Activated CD4-positive, alpha-beta T cell treated with anti-CD3 and anti-CD28 coated beads, Interleukin-2, amount 50 U/mL, for 24 hours (primary cell): ENCODE measurements at places on chromosomes 5 and 9.

GRCh38 chr9:122127396-122127798 lies 32.2 kb downstream of the NDUFA8 start:
- DNase-seq = no peak

DNA sequence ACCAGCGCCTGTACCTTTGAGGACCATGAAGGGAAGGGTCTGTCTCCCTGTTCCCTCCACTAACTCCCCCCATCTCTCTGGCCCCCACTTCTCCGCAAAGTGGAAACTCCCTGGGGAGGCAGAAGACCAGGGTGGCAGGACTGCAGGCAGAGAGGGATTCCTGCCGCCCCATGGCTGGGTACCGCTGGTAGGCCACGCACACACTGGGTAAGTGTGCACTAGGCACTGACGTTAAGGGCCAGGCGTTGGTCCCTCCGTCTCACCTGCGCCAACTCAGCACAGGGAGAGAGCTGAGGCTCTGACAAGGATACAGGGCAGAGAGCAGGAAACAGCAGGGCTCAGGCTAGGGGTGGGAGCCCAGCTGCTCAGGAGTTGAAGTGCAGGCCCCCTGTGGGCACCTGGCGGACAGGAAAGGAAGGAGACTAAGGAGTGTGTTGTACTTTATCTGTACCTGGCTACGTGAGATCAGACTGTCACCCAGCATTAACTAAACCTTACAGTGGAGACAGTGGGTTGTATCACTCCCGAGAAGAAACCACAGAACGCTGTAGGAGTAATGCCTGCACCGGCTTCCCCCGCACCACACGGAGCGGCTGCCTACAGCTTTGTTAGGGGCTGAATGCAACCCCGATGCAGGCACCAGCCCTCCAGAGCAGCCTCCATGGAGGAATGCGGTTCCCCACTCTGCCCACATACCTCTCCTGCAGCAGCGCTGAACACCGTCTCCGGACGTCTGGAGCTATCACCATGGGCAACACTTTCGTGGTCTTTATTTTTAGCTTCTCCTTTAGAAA lies 34.2 kb upstream of the CLPTM1L start:
- DNase-seq = no peak

DNA sequence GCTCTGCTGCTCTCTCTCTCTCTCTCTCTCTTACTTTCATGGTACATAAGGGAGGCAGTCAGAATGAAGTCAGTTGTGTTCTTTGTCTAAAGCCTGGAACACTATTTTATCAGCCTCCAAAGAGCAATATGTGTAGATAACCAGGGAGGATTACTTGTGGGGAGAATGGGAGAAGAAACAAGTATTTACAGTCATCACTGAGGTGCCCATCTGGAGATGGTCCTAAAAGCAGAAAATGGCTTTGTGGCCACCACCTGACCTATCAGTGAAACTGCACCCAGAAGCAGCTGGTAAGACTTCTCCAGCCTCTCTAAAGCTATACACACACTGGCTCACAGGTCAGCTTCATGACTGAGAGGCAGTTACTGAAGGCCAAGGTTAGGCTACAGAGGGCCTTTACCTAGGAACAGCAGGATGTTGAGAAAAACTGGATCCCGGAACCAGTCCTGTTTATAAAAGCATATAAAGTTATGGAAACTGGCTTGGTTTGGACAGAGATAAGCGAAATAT lies 75.1 kb downstream of the MRPS27 start:
- DNase-seq = no peak

GRCh38 chr5:124951105-124951504 lies 204.7 kb upstream of the ZNF608 start:
- DNase-seq = no peak

GRCh38 chr9:89387197-89387849 lies 69.0 kb downstream of the SECISBP2 start:
- DNase-seq = no peak

- no peak for DNase-seq
These were observed 66.8 kb downstream of the MEF2C start for GRCh38 chr5:88816195-88816594.

DNA sequence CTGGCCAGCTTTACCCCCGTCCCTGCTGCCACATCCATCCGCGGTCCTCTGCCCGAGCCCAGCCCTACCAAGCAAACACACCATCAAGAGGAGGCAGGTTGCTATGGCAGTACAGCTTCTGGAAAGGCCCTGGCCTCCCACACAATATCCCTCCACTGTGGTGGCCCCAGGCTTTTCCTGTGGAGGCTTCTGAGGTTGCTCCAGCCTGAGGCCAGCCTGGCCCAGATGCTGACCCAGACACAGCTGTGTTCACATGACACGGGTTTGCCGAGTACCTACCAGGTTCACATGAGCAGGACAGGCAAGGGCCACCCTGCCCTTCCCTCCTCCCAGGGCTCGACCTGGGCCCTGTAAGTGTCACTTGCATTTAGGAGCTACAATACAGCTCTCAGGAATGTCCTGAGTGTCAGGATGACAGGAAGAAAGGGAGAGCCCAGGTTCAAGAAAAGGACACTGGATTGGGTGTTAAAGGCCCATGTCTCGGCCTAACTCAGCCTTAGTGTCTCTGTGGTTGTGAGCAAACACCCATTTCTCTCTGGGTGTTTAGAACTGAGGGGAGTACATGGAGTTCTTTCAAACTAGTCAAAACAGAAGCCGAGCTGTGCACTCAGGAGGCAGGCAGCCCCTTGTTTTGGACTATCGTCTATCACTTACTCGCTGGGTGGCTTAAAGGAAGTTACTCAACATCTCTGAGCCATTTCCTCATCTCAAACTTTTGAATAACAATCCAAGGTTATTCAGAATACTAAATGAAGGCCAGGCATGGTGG lies 40.2 kb downstream of the NAIF1 start:
- DNase-seq = no peak

GRCh38 chr5:95759634-95760033 lies 28.5 kb downstream of the RHOBTB3 start:
- DNase-seq = no peak

DNA sequence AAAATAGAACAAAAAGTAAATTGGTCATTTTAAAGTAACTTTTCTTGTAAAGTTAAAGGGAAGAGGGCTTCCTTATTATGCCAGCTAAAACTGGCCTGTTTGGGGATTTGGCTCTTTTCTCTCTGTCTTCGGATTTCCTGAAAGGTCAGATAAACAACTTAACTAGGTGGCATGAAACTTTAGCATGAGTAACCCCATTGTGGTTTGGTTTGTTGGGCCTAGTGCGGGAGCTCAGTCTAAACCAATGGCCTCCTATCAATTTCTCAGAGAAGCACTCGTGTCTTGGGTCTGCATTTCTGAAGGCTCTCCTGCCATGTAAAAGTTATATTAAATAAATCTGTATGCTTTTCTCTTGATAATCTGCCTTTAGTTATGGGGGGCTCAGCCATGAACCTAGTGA lies 48.5 kb upstream of the ANKH start:
- DNase-seq = no peak

DNA sequence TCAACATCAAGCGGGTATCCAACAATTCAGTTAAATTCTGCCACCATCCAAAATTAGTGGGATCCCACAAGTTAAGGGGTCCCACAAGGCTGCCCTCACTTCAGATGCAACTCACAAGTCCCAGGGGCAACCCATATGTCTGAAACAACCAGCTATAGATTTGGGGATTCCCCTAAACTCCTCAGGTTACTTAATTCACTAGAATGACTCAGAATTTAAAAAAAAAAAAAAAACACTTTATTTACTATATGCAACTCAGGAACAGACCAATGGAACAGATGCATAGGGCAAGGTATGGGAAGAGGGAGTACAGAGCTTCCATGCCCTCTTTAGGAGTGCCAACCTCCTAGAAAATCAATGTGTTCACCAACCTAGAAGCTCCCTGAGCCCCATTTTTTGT lies 15.1 kb downstream of the AUH start:
- DNase-seq = no peak

DNA sequence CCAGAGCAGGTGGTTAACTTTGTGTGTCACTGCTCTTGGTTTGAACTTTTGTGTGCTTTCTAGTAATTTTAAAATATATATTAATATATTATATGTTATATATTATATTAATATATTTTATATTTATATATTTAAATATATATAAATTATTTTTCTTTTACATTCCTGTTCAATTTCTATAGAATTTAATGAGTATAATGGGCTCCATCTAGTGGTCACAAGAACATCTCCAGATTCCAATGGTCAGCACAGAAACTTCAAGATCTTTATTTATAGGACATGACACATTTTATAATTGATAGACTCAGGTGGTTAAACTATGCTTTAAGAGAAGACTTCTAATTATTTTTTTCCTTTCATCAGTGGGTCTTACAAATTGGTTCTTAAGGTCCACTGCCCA lies 39.1 kb downstream of the COL23A1 start:
- no peak for DNase-seq

- no peak for DNase-seq
These were observed 97.8 kb downstream of the FBXW11 start for GRCh38 chr5:171908638-171909037.

- no peak for DNase-seq
These were observed 89.7 kb upstream of the ADRA1B start for GRCh38 chr5:159826351-159827214.

GRCh38 chr9:34701023-34701768 lies 8.7 kb downstream of the CCL21 start:
- peak; percentile 59 for DNase-seq

- no peak for DNase-seq
These were observed 477.8 kb downstream of the CCDC171 start for GRCh38 chr9:16030528-16031185.
